ENCODE measurements at places on chromosomes 5 and 9.

DNA sequence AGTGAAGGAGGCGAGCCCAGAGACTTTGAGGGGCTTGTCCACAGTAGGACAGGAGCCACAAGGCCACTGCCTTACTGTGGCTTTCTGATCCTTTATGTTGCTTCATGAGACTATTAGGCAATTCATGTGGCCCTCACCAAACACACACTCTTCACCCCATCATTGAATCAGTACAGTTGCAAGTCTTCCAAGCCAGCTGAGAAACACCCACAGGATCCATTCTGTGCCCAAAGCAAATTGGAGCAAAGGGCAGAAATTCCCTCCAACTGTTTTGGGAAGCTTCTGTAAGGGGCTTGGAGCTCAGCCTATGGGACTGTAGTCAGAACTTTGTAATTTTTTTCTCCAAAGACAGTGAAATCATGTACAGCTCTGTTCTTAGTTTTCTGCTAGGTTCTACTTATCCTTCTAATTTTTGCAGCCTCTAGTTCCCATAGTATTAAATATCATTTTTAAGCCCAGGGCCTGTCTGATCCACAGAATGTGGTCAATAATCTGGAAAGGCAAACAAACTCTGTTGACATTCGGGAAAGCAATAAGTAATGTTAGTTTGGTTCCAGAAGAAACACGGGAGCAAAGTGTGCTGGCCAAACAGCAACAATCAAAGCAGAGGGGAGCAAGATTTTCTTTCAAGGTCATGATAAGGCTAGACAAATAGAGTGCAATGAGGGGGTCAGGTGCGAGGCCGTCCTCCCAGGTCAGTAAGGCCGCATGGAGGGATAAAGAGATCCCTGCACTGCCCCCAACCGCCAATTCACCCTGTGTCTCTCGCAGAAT, 47.0 kb downstream of the UBE2QL1 start:
- no peak for DNase-seq

GRCh38 chr5:8363138-8363537, 494.2 kb downstream of the MTRR start:
- no peak for DNase-seq

DNA sequence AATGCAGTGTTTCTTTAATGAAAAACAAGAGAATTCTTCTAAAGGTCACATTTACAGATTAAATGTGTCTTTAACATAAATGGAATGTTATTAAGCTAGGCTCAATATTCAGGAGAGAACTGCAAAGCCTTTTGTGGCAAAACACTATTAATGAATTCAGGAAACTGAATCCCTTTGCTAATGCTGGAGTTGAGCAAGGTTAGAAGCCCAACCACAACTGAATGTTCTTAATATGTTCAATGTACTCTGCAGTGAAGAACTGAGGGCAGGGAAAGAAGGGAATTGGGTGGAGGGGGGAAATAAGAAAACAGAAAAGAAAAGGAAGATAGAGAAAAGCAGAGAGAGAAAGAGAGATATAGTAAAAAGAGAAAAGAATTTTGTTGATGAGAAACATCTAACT, 276.7 kb upstream of the TMEM161B start:
- DNase-seq, result no peak

DNA sequence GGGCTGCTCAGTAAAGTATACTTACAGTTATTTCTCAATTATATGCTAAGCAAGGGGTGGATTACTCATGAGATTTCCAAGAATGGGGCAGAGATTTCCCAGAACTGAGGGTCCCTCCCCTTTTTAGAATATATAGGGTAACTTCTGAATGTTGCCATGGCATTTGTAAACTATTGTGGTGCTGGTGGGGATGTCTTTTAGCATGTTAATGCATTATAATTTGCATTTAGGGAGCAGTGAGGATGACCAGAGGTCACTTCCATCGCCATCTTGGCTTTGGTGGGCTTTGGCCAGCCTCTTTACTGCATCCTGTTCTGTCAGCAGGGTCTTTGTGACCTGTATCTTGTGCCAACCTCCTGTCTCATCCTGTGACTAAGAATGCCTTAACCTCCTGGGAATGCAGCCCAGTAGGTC, 35.5 kb downstream of the TTC1 start:
- DNase-seq, result no peak

- DNase-seq, result no peak
These were observed 46.9 kb upstream of the TCERG1 start for GRCh38 chr5:146400201-146400600.

GRCh38 chr9:136684339-136684738, 2.9 kb downstream of the AGPAT2 start:
- no peak for DNase-seq

Measured in C1 segment of cervical spinal cord (tissue), 14 donors.